ENCODE measurements at places on chromosomes 5 and 9. TPM values are rescaled to one million over a fixed set of nuclear protein-coding genes. Genes with fewer than 3 reads are reported as not detected.

DNA sequence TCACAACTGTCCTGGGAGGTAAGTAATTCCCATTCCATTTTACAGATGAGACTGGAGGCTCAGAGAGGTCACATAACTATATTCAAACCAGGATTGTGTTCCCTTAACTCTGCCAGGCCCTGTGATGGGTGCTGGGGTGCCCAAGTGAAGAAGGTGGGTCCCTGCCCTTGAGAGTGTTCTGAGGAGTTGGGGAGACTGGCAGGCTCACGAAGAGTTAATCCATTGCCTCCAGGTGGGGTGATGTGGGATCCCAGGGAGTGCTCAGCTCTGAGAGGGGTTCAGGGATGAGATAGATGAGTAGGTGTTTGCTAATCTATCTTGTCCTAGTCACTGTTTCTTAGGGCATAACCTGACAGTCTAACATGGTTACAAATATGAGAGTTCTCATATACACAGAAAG, 36.7 kb downstream of the GSN start:
- peaks cover 35% of the 10 kb centered on the region for H3K4me1 ChIP-seq
- no peak overlapping the region for H3K4me3 ChIP-seq
- H3K36me3 ChIP-seq = no peaks in the 10 kb centered on the region
- H3K27ac ChIP-seq = peak overlapping the region; percentile 29
- no peak for DNase-seq

- DNase-seq = no peak
- H3K36me3 ChIP-seq = no peaks in the 10 kb centered on the region
- peak overlapping the region; percentile 77 for H3K27ac ChIP-seq
Measured at GRCh38 chr9:95055334-95055850, 262.1 kb downstream of the FANCC start.

- no peaks in the 10 kb centered on the region for H3K36me3 ChIP-seq
- H3K4me3 ChIP-seq = no peak overlapping the region
- no peak for DNase-seq
- no peak overlapping the region for H3K27ac ChIP-seq
Measured at GRCh38 chr5:178854284-178854683, 5.5 kb upstream of the ZNF354B start.

GRCh38 chr9:16816011-16816410, 54.5 kb downstream of the BNC2 start:
- H3K36me3 ChIP-seq = no peaks in the 10 kb centered on the region
- no peak overlapping the region for H3K4me3 ChIP-seq
- H3K27me3 ChIP-seq = no peaks in the 10 kb centered on the region
- H3K4me1 ChIP-seq = no peaks in the 10 kb centered on the region
- no peak for DNase-seq

GRCh38 chr5:137887831-137888230, 1.4 kb upstream of the PKD2L2 start:
- H3K36me3 ChIP-seq = no peaks in the 10 kb centered on the region
- no peak overlapping the region for H3K27ac ChIP-seq
- DNase-seq = no peak
- H3K27me3 ChIP-seq = no peaks in the 10 kb centered on the region
- H3K4me1 ChIP-seq = no peaks in the 10 kb centered on the region

DNA sequence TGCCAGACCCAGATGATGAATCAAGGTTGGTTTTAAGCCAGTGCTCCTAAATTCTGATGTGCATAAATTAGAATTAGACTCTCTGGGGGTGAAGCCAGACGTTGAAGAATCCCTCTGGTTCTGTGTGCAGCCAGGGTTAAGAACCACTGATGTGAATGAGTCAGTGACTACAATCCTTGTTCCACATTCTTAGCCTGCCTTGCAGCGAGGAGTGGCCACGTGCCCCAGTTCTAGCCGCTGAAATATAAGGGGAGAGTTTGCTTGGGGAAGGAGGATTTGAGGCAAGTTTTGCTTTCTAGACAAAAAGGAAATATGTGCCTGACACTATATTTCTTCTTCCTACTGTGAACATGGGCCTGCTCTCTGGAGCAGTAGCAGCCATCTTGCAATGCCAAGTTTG, 34.2 kb upstream of the MSH3 start:
- no peak for DNase-seq
- no peaks in the 10 kb centered on the region for H3K36me3 ChIP-seq
- no peak overlapping the region for H3K27ac ChIP-seq
- H3K4me3 ChIP-seq = no peak overlapping the region
- H3K27me3 ChIP-seq = no peaks in the 10 kb centered on the region

DNA sequence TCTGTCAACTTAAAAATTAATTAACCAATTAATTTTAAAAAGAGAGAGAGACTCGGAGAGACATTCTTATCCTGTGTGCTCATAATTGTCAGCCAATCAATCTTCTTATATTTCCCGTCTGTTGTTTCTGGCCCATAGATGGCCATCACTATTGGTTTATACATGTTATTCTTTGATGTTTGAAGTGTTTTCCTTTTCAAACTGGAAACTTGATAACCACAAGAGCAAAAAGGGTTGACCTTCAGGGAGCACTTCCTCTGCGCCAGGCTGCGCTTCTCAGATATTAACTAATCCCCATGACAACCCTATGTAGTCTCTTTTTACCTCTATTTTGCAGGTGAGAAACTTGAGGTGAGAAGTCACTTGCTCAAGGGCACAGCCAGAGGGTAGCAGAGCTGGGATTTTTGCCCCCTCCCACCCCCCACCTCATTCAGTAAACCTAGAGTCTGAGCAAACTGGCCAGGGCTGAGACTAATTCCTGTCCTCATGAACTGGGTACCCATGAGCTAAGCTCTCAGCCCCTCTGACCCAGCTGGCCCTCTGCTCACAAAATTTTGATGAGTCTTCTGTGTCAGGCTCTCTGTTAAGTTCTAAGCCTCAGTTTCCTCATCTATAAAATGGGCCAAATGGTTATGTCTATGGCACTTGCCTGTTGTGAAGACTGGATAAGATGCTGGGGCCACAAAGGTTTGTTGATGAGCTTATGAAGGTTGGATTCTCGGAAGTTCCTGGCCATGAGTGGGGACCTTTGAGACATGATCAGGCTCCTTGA, 86.0 kb upstream of the SH3PXD2B start:
- H3K4me3 ChIP-seq = no peak overlapping the region
- no peaks in the 10 kb centered on the region for H3K36me3 ChIP-seq
- H3K27ac ChIP-seq = no peak overlapping the region
- DNase-seq = no peak

The TMEM171 gene
- 156 TPM for total RNA-seq

The DMRT3 gene
- total RNA-seq = not detected

GRCh38 chr5:83277953-83278352, 193.6 kb upstream of the VCAN start:
- no peaks in the 10 kb centered on the region for H3K27me3 ChIP-seq
- no peaks in the 10 kb centered on the region for H3K36me3 ChIP-seq
- no peaks in the 10 kb centered on the region for H3K4me1 ChIP-seq
- DNase-seq = no peak
- no peak overlapping the region for H3K27ac ChIP-seq

The GRIA1 gene
- total RNA-seq = 0.48 TPM

- H3K27me3 ChIP-seq = no peaks in the 10 kb centered on the region
- H3K4me3 ChIP-seq = no peak overlapping the region
- H3K27ac ChIP-seq = no peak overlapping the region
- no peaks in the 10 kb centered on the region for H3K36me3 ChIP-seq
- peaks cover 8% of the 10 kb centered on the region for H3K4me1 ChIP-seq
Measured at GRCh38 chr5:176540476-176540899, 3.3 kb upstream of the RNF44 start.

DNA sequence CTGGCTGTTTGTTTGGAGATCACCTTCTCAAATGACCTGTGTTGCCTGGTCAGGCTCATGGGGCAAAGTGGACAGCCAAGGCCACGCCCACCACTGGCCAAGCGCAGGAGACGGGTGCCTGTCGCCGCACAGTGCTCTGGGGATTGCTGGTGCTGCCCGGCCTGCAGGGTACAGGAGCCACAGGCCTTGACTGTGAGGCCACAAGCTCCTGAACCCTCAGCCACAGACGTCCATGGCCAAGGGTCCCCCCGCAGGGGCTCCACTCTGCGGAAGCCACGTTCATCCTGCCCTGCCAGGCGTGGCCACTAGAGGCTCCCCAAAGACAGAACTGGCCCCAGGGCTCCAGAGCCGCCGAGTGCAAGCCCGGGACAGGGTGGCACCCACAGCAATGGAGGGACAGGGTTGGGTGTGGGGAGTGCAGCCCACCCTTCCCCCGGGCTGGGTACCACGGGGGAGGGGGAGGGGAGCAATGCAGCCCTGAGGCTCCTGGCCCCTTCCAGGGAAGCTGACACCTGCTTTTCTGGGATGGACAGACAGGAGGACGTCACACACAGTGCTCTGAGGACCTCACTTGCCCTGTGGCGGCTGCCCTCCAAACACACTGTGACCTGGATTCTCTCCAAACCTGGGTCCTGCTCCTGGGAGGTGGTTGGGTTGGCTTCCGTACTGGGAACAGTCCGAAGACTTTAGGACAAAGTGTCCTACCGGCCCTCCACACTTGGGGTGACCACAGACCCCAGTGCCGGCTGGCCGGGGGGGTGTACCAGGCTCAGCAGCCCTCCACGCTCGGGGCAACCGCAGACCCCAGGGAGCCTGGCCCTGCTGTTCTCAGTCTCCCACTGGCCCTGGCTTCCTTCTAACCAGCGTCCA, 21.5 kb downstream of the TPPP start:
- peak overlapping the region; percentile 61 for H3K27ac ChIP-seq
- DNase-seq = peak; percentile 80
- H3K4me3 ChIP-seq = peak overlapping the region; percentile 21
- no peaks in the 10 kb centered on the region for H3K27me3 ChIP-seq

The TSLP gene
- total RNA-seq = not detected

The FBXL7 gene
- total RNA-seq = 5.7 TPM

DNA sequence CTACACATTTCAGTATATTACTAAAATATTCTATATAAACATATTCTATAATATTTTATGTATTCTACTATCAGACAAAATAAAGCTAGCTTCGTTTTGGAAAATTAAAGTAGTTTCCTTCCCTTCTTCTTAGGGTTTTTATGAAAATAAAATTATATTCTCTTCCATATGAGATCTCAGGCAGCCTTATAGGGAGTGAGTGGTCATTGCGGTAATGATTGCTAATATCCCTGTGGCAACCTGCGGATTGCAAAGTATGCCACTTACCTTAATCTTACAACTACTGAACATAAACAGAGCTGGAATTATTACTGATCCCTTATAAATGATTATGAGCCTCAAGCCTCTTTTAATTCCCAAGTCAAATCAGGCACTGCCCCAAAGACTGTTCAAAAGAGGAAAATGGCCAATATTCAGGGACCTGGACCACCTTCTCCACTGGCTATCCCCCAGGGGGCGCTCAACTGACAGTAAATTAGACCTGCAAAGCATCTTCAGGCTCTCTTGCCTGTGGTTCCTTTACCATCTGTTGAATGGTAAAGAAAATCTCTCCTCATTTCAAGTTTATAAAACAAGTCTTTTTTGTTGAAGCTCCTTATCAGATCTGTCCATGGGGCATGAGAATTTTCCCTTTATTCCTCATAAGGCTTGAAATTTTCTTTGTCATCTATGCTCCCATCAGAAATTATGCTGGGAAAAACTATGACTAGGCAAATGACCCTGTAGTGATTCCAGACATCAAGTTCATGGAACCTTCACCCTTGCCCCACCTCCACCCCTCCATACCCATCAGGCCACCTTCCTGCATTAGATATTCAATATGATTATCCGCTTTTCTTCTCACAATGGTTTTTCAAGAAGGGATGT, 163.9 kb downstream of the CEMIP2 start:
- H3K36me3 ChIP-seq = no peaks in the 10 kb centered on the region
- no peaks in the 10 kb centered on the region for H3K4me1 ChIP-seq
- DNase-seq = peak; percentile 81

The GRXCR2 gene
- not detected for total RNA-seq

DNA sequence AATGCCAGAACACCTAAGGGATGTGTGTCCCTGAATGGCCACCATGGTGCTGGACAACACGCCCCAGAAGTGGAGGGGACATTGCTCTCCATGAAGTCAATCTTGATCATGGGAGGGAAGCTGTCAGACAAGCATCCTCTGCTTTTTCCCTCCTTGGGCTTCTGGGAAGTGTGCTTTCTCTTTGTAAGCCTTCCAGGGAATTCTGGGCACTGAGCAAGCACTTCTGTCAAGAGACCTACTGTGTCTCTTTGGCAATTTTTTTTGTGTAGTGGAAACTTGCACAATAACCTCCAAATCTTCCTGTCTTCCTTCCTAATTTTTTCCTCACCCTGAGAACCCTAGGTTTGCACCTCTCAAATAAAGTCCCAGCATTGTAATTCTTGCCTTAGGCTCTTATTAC, 132.0 kb downstream of the SEC61B start:
- H3K36me3 ChIP-seq = no peaks in the 10 kb centered on the region
- H3K4me1 ChIP-seq = no peaks in the 10 kb centered on the region
- H3K27me3 ChIP-seq = no peaks in the 10 kb centered on the region
- no peak overlapping the region for H3K4me3 ChIP-seq
- H3K27ac ChIP-seq = no peak overlapping the region
- DNase-seq = no peak

The FUT7 gene
- total RNA-seq = not detected

The PFN3 gene
- not detected for total RNA-seq

DNA sequence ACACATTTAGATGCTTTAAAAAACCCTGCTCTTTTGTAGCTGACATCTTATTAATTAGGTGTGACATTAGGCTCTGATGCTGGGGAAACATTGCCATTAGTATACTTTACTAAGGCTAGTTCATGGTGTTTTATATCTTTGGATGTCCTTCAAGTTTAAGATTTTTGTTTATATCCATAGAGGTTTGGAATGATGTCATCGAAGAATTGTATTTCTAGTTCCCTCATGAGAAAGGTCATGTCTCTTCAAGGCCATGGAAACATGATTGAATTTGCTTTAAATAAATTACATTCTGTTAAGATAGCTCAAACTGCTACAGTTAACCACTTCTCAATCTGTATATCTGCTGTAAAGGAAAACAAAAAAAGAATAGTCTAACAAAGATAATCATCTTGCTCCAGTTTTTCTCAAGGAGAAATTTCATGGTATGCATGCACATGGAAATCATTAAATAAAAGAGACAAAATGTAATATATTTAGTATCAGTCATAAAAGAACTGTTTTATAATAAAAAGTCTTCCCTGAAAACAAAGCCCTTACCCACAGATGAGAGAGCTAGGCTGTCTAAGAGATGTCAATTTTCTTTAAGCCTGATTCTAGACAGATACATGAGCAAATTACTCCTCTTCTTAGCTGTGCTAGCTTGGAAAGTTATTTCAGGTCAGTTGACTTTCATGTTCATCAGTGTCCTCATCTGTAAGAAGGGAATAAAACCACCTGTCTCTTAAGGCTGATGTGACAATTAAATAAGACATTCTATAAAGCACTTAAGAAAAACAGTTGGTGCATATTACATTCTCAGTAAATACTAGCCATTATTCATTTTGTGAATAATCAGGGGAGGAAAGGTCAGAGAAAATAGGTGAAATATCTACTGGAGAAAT, 25.0 kb upstream of the STARD4 start:
- DNase-seq = no peak
- no peaks in the 10 kb centered on the region for H3K27me3 ChIP-seq
- H3K27ac ChIP-seq = no peak overlapping the region
- H3K4me1 ChIP-seq = no peaks in the 10 kb centered on the region

Data from transverse colon (tissue), 4 donors.